ENCODE measurements at places on chromosomes 6 and 20. TPM values are rescaled to one million over a fixed set of nuclear protein-coding genes. Genes with fewer than 3 reads are reported as not detected.
A peak's percentile ranks its signal among the peaks of the same experiment; 100 is the strongest.

DNA sequence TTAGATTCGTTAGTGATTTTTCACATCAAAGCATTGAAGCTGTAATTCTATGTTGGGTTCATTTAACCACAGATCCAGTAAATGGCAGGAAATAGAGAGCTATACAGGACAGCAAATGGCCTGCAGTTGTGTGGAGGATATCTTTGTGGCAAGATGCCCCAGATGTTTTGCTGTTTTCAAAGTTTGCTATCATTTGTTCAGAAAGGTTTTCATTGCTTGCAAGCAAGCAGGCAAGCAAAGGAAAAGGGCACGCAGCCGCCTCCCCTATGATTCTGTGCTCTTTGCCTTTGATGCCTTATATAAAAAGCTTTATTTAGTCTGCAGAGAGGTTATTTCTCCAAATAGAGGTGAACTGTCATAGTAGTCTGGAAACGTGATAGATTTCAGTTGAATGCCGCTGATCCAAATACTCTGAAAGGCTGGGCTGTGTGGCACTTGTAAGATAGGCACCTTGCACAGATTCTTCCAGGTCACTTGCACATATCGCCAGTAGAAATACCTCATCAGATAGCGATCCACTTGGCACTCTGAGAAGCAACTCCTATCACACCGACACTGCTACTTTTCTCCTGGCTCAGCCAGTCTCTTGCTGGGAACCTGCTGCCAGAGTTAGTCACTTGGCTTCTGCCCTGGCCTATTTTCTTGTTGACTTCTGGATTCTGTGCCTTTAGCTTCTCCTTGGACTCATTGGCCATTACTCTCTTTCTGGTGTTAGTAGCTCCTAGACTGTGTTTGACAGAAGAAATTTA is 66.4 kb downstream of the UTRN start:
- H3K27me3 ChIP-seq = no peaks in the 10 kb centered on the region
- no peak overlapping the region for H3K4me3 ChIP-seq
- H3K36me3 ChIP-seq = no peaks in the 10 kb centered on the region
- H3K27ac ChIP-seq = peak overlapping the region; percentile 25
- no peaks in the 10 kb centered on the region for H3K4me1 ChIP-seq

The KCNK5 gene
- total RNA-seq = 7.5 TPM

- DNase-seq = no peak
- H3K4me1 ChIP-seq = no peaks in the 10 kb centered on the region
- no peaks in the 10 kb centered on the region for H3K36me3 ChIP-seq
- H3K27ac ChIP-seq = no peak overlapping the region
These were observed 21.6 kb upstream of the MYB start for GRCh38 chr6:135159531-135159930.

DNA sequence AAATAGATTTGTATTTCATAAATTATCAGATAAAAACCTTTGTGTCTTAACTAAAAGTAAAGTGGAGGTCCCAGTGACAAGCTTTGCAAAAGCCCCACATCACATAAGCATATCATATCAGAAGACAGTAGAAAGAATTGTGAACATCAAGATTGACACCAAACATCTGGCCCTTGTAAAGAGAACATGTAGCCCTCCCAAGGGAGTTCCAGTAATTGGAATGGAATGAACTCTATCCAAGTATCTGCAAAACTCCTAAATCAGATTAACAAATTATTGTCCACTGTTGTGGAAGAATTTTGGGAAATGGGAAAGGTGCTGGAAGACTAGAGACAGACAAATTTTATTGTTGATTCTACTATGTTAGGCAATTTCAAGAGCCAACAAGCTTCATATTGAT is 268.8 kb downstream of the KCNQ5 start:
- no peak overlapping the region for H3K27ac ChIP-seq
- H3K4me3 ChIP-seq = no peak overlapping the region
- H3K36me3 ChIP-seq = no peaks in the 10 kb centered on the region
- H3K27me3 ChIP-seq = no peaks in the 10 kb centered on the region
- no peaks in the 10 kb centered on the region for H3K4me1 ChIP-seq

- peaks cover 6% of the 10 kb centered on the region for H3K4me1 ChIP-seq
- H3K36me3 ChIP-seq = no peaks in the 10 kb centered on the region
- H3K27me3 ChIP-seq = no peaks in the 10 kb centered on the region
- no peak for DNase-seq
- H3K27ac ChIP-seq = no peak overlapping the region
These were observed 217.7 kb upstream of the SULF2 start for GRCh38 chr20:48003021-48003420.

DNA sequence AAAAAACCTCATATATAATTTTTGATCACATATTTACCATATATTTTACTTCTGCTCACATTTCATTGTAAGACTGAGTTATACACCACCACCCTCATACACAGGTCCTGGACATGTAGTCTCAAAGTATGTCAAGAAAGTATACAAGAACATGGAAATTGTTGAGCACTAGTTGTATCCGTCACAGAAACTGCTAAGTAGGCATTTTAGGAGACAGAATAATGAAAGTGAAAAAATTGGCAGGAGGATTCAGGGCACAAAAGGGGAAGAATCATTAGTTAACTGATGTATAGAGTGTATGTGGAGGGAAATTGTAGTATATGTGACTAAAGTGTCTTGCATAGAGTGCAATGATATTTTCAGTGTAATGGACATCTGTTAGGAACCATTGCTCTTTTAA is 458.8 kb downstream of the TFAP2B start:
- no peak overlapping the region for H3K4me3 ChIP-seq
- no peak overlapping the region for H3K27ac ChIP-seq
- H3K27me3 ChIP-seq = no peaks in the 10 kb centered on the region
- H3K36me3 ChIP-seq = no peaks in the 10 kb centered on the region
- no peaks in the 10 kb centered on the region for H3K4me1 ChIP-seq

The TMEM244 gene
- not detected for total RNA-seq

- peaks cover 4% of the 10 kb centered on the region for H3K4me1 ChIP-seq
- H3K27me3 ChIP-seq = no peaks in the 10 kb centered on the region
- no peak overlapping the region for H3K27ac ChIP-seq
- no peak for DNase-seq
- H3K4me3 ChIP-seq = no peak overlapping the region
- no peaks in the 10 kb centered on the region for H3K36me3 ChIP-seq
These were observed 244.3 kb downstream of the PTPRT start for GRCh38 chr20:42945234-42945994.
